ENCODE measurements at places on chromosomes 2 and 18.

DNA sequence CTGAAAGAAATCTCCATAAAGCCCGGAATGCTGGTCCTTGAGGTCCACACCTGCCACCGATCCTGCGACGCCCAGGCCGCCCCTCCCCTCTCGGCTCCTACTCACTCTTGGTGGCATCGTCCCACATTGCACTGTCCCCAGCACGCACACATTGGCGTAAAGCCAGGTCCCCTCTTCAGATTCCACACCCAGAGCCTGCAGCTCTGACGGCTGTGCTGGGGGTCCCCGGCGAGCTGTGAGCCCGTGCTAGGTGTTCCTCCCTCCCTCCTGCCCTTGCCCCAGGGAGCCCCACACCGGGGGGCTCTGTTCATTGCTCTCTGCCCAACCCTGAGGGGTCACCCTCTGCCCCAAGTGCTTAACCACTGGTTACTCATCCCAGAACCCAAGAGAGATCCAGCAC lies 8.5 kb downstream of the TPO start:
- DNase-seq, result no peak

- DNase-seq, result peak; percentile 54
These were observed 1.1 kb upstream of the KCNIP3 start for GRCh38 chr2:95296011-95296410.

DNA sequence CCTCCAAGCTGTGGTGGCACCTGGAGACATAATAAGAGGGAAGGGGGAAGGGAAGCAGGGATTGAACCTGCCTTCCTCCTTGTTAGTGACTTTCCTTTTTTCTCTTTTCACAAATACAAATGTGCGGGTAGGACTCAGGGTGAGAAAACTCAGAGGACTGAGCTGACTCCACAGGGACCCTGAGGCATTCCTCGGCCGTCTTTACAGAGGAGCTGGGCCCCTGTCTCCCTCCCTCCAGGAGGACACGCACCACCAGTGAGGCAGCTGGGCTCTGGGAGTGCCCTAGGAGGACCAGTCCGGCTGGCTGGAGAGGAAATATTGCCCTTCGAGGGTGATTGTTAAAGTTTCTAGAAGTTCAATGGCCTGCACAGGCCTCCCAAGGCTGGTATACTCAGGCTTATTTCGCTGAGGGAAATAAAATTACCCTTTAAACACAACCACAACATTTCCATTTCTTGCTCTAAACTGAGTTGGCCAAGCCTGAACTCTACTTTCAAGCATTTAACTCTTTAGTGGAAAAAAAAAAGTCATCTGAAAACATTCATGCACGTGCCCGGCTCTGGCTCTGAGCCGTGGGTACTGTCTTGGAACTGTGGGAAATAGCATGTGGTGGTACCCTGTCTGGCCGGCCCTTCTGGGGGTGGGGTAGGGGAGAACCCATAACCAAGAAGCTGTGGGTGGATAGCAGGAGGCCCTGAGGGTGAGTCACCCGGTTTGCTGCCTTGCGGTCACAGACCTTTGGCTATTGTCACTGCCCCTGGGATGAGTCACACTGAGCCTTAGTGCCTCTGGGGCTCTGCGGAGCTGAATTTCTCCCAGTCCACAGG lies 116.0 kb downstream of the COPS8 start:
- no peak for DNase-seq

- DNase-seq, result no peak
These were observed 48.8 kb downstream of the FSHR start for GRCh38 chr2:49105506-49105905.

- no peak for DNase-seq
These were observed 39.7 kb upstream of the LYPD6B start for GRCh38 chr2:148998831-148999200.

GRCh38 chr2:222736301-222736700 lies 64.8 kb downstream of the MOGAT1 start:
- no peak for DNase-seq

DNA sequence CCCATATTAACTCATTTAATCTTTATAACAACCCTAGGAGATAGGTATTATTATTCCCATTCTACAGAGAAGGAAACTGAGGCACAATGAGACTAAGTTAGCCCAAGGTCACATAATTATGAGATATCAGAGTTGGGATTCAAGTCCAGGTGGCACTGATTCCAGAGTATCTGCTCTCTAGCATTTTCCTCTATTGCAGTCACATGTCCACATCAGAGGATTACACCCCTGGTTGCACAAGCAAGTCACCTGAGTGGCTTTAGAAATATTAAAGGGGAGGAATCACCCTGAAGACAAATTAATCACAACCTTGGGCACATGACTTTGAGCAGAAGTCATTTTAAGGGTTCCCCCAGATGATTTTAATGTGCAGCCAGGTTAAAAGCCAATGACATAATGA lies 23.8 kb downstream of the SRD5A2 start:
- no peak for DNase-seq

DNA sequence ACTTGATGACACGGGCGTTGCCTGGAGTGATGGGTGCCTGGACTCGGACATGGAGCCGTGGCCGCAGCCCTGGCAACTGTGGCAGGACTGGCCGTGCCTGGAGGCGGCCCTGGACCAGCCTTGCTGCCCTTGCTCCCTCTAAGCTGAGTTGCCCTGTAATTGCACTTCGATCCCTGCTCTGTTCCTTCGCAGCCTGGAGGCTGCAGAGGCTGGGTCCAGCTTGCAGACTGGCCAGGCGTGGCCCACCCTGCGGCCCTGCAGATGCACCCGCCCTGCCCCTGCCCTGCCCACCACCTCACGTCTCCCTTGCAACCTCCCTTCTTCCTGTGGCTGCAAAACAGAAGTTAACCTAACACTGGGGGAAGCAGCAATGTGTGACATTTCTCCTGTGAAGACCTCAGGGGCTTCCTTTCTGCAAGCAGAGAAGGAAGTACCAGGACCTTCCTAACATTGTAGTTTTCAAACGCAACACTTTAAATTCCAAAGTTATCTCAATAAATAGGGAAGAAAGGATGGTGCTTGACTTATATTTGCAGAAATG lies 174.6 kb upstream of the TPO start:
- DNase-seq, result no peak

GRCh38 chr2:101357376-101357775 lies 29.9 kb downstream of the CREG2 start:
- DNase-seq, result no peak

DNA sequence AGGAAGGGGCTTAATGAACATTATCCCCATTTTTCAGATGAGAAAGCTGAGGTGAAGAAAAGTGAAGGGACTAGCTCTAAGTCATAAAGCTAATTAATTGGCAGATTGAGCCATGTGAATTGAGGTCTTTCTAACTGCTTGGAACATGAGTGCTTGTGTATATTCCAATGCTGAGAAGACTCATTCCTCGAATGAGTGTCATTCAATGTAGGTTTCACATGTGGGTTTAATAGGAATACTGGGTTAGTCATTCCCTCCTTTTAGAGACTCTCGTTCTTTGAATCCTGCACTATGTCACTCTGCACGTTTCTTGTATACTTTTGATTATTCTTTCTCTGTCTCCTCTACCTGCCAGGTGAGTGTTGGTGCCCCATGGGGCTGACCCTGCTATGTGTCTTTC lies 218.2 kb downstream of the HRH4 start:
- no peak for DNase-seq

DNA sequence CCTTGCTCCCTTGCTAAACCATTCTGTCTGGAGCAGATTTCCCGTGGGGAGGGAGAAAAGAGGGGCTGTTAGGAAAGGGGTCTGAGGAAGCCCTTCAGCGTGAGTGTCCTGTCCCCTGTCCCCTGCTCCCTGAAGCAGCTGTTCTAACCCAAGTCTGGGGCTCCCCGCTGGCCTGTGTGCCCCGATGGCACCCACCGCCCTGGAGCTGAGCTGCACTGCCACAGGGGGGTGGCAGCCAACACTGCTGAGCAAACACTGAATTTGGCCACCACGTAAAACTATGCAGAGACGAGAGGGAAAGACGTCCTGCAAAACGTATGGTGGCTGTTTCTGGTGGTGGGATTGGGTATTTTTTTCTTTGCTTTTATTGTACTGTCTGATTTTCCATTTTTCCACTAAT lies 17.9 kb downstream of the KCNG2 start:
- DNase-seq, result no peak

GRCh38 chr2:204021290-204022081 lies 84.9 kb downstream of the ICOS start:
- DNase-seq, result no peak

DNA sequence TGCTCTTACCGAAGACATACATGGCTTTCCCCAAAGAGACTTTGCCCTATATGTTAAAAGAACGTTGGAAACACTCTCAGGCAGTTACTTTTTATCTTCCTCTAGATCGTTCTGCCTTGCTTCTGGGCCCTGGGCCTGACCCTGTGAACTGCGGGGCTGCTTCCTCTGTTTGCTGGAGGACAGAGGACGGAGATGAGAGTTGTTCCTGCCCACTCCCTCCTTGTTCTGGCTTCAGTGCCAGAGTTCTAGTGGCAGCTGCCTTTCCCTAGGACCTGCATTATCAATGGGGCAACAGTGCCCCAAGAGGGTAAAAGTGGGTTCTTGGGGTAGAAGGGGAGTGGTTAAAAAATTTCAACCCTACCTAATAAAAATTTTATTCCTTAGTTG lies 6.5 kb upstream of the FN1 start:
- no peak for DNase-seq

GRCh38 chr2:30622452-30622851 lies 175.4 kb downstream of the LCLAT1 start:
- DNase-seq, result no peak

- DNase-seq, result no peak
These were observed 188.2 kb downstream of the LTBP1 start for GRCh38 chr2:33134791-33135560.

- DNase-seq, result no peak
These were observed 331.1 kb downstream of the PTPRM start for GRCh38 chr18:7898181-7898580.

- no peak for DNase-seq
These were observed 102.9 kb downstream of the BCL2 start for GRCh38 chr18:63216516-63217311.

DNA sequence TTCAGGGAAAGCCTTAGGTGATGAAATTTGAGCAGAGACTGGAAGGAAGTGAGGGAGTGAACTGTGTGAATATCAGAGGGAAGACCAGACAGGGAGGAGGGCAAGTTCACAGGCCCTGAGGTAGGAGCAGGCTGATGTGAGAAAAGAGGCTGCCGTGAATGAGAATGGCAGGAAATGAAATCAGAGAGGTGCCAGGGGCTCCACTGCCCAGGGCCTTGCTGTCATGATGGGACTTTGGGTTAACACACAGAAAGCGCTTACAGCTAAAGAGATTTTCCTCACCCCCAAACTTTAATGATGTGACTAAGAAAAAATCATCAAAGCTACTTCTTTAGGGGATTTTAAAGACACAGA lies 53.8 kb downstream of the MARCHF4 start:
- DNase-seq, result no peak

DNA sequence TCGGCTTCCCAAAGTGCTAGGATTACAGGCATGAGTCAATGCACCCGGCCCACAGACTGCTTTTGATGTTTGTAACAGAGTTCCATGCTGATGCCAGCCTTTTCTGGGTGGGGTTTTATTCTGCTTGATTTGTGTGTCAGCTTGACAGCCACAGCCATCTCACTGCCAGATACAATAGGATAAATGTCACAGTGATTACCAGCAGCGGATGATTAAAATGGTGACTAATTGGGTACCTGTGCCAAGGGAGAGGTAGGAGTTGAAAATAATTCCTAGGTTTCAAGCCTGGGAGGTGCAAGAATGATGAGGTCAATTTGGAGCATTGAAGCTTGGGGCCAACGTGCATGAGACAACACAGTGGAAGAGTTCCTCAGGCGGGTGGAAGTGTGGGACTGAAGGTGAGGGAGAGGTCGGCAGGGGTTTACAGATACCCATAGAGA lies 39.4 kb downstream of the SH2D6 start:
- DNase-seq, result no peak

GRCh38 chr2:120344976-120345581 lies 857 bp upstream of the INHBB start:
- no peak for DNase-seq

DNA sequence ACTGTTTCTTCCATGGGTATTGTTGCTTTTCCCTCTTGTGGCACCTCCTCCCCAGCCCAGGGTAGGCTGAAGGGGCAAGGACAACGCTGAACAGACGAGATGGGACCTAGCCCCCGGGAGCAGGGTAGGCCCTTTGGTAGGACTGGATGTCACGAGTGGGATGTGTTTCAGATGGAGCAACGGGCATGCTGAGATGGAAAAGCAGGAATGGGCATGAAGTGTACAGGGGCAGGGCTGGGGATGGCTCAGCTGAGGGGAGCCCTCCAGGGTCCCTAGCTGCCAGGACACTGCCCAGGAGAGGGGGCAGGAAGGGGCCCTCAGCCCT lies 33.4 kb downstream of the ARHGEF4 start:
- DNase-seq, result no peak

- DNase-seq, result no peak
These were observed 33.0 kb downstream of the FTCDNL1 start for GRCh38 chr2:199818026-199818425.

- DNase-seq, result no peak
These were observed 171.2 kb downstream of the ASB1 start for GRCh38 chr2:238597638-238598528.

DNA sequence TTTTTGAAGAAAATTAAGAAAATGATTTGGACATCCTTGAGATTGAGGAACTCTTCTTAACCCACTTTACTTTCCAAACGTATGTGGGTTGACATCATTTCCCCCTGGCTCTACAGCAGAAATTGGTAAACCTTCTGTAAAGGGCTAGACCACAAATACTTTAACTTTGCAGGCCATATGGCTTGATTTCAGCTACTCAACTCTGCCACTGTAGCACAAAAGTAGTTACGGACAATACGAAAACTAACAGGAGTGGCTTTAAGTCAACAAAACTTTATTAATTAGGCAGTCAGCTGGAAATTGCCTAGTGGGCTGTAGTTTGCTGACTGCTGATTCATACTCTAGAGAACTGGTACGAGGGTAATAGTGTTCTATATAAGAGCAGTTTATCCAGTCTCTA lies 83.2 kb upstream of the DTNB start:
- no peak for DNase-seq

- DNase-seq, result peak; percentile 46
These were observed 43.5 kb downstream of the CYP27C1 start for GRCh38 chr2:127176371-127177311.

- DNase-seq, result no peak
These were observed 608 bp upstream of the VPS4B start for GRCh38 chr18:63422864-63423304.

GRCh38 chr2:8215159-8215863 lies 466.5 kb upstream of the ID2 start:
- no peak for DNase-seq

DNA sequence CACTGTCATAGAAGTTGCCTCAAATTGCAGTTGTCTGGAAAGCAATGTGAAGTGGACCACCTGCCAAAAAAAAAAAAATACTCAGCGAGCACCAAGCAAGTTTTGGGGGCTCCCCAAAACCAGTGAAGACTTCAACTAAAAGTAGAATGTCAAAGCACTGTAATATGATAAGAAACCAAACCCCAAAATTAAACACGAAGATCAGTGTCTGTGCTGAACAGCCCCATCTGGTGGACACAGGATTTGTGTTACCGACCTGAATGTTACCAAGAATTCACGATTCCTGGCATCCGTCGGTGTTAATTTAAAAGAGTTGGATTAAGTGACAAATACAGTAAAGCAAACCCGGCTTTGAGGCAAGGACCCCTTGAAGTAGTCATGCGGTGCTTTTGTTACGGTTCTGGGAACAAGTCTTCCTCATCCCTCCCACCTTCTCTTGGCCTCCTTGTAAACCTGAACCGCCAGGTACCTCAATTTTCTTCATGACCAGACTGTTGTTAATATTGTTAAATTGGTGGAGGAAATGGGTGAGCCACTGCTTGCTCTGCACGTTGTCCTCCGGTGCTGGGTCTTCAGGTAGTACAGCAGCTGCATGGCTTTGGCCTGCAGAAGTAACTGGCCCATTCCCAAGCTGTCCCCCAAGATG lies 31.3 kb upstream of the SSB start:
- peak; percentile 2 for DNase-seq
